Calu3 (cell line): ENCODE measurements at places on chromosomes 4 and X.

DNA sequence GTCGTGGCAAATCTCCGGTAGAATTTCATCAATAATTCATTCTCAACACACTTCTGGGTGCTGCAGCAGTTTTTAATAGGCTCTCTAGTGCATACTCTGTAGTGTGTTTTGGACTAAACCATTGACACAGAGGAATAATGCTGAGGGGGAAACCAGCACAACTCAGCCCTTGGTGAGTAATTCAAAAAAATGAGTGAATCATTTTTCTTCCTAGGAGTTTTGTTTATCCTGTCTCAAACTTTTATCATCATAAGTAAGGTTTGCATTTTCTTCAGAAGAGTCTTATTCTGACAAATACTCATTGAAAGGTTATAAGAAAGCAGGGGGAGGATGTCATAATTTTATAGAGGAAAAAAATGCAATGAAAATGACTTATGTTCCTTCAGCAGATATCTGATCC, 2542.7 kb downstream of the PCDH7 start:
- no peak overlapping the region for H3K4me3 ChIP-seq
- H3K27ac ChIP-seq, result no peak overlapping the region
- no peaks in the 10 kb centered on the region for H3K27me3 ChIP-seq
- H3K36me3 ChIP-seq, result no peaks in the 10 kb centered on the region
- H3K4me1 ChIP-seq, result no peaks in the 10 kb centered on the region

GRCh38 chrX:13081395-13082205, 37.2 kb upstream of the FAM9C start:
- H3K36me3 ChIP-seq, result peaks cover 13% of the 10 kb centered on the region
- no peaks in the 10 kb centered on the region for H3K27me3 ChIP-seq
- peaks cover 53% of the 10 kb centered on the region for H3K4me1 ChIP-seq
- H3K4me3 ChIP-seq, result no peak overlapping the region

- peak within 1 kb of the TSS; percentile 97 for H3K27ac ChIP-seq
- peak; percentile 84 for DNase-seq
- peak within 1 kb of the TSS; percentile 78 for H3K4me3 ChIP-seq
- H3K27me3 ChIP-seq, result no peaks in the 10 kb centered on the region
- peaks cover 11% of the 10 kb centered on the region for H3K4me1 ChIP-seq
These were observed at the start of gene ASB9 for GRCh38 chrX:15269618-15270521. Gene ASB9, minus strand, starts transcription at chrX:15270083. Its CDS starts 209 bp downstream, at chrX:15269874.

- peaks cover 10% of the 10 kb centered on the region for H3K36me3 ChIP-seq
- no peaks in the 10 kb centered on the region for H3K27me3 ChIP-seq
These were observed 375 bp downstream of the FGFR3 start for GRCh38 chr4:1793496-1793840.

GRCh38 chrX:133580625-133581024, 165.3 kb upstream of the GPC4 start:
- no peak overlapping the region for H3K4me3 ChIP-seq
- H3K27me3 ChIP-seq, result no peaks in the 10 kb centered on the region
- no peak for DNase-seq
- peaks cover 7% of the 10 kb centered on the region for H3K4me1 ChIP-seq

DNA sequence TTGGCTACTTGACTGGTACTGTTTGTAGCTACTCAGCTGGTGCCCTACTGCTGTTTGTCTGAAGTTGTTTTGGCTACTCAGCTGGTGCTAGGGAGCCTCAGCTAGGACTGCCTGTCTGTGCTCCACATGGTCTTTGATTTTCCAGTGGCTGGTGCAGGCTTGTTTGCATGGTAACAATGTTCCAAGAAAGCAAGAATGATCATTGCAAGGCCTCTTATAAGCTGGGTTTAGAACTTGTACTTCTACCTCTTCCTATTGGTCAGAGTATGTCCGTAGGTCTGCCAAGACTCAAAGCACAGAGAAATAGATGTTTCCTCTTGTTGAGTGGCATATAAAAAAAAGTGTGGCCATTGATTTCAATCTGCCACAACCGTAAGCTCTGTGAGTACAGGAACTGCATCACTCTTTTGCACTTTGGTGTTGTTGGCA, 17.6 kb downstream of the NFKB1 start:
- H3K36me3 ChIP-seq, result peaks cover 5% of the 10 kb centered on the region
- H3K27ac ChIP-seq, result no peak overlapping the region
- H3K27me3 ChIP-seq, result no peaks in the 10 kb centered on the region
- no peak for DNase-seq

GRCh38 chr4:185925910-185926360, 113.9 kb upstream of the SORBS2 start:
- H3K4me3 ChIP-seq, result no peak overlapping the region
- no peaks in the 10 kb centered on the region for H3K36me3 ChIP-seq
- H3K4me1 ChIP-seq, result no peaks in the 10 kb centered on the region
- H3K27ac ChIP-seq, result no peak overlapping the region
- no peak for DNase-seq
- no peaks in the 10 kb centered on the region for H3K27me3 ChIP-seq

DNA sequence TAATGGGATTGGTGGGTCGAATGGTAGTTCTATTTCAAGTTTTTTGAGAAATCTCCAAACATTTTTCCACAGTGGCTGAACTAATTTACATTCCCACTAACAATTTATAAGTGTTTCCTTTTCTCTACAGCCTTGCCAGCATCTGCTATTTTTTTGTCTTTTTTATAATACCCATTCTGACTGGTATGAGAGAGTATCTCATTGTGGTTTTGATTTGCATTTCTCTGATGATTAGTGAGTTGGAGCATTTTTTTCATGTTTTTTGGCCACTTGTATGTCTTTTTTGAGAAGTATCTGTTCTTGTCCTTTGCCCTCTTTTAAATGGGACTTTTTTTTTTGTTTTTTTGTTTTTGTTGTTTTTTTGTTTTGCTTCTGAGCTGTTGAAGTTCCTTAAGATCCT, 200.0 kb upstream of the GK2 start:
- H3K4me1 ChIP-seq, result no peaks in the 10 kb centered on the region
- no peak overlapping the region for H3K27ac ChIP-seq
- H3K27me3 ChIP-seq, result peaks cover 23% of the 10 kb centered on the region
- DNase-seq, result no peak
- no peaks in the 10 kb centered on the region for H3K36me3 ChIP-seq

- no peaks in the 10 kb centered on the region for H3K36me3 ChIP-seq
- no peaks in the 10 kb centered on the region for H3K27me3 ChIP-seq
- DNase-seq, result no peak
- no peak overlapping the region for H3K4me3 ChIP-seq
These were observed 86.4 kb upstream of the CHRDL1 start for GRCh38 chrX:110881971-110882370.

DNA sequence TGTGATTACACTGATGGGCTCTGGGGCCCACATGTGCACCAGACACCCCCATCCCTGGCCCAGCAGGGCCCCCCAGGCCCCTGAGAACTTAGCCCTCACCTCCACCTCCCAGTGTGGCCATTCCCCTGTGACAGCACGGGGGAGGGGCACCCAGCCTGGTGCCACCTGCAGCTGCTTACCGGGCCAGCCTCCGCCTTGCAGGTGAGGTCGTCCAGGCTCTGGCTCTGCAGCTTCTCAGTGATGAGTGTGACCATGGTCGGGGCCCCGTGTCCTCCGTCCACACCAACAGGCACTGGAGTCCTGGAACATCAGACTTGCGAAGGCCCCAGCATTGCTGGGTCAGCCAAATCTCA, 15.6 kb downstream of the FAM53A start:
- no peaks in the 10 kb centered on the region for H3K27me3 ChIP-seq
- H3K4me1 ChIP-seq, result no peaks in the 10 kb centered on the region
- H3K36me3 ChIP-seq, result no peaks in the 10 kb centered on the region
- no peak for DNase-seq
- H3K4me3 ChIP-seq, result no peak overlapping the region

DNA sequence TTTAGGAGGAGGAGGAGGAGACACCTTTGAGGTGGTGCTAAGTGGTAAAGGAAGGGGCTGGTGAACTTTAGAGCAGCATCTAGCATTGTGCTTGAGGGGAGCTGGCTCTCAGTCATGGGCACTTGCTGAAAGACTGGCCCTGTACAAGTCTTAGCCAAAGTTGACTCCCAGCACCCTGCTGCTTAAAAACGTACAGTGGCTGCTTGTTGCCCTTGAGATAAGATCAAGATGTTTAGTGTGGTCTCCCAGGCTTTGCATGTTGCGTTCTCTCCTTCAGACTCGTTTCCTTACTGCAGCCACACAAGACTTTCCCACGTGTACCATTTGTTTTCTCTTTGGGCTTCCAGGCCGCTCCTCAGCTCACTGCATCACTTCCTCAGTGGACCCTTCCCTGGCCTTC, 1.8 kb downstream of the MED28 start:
- no peak overlapping the region for H3K4me3 ChIP-seq
- H3K4me1 ChIP-seq, result peaks cover 14% of the 10 kb centered on the region
- no peak overlapping the region for H3K27ac ChIP-seq

DNA sequence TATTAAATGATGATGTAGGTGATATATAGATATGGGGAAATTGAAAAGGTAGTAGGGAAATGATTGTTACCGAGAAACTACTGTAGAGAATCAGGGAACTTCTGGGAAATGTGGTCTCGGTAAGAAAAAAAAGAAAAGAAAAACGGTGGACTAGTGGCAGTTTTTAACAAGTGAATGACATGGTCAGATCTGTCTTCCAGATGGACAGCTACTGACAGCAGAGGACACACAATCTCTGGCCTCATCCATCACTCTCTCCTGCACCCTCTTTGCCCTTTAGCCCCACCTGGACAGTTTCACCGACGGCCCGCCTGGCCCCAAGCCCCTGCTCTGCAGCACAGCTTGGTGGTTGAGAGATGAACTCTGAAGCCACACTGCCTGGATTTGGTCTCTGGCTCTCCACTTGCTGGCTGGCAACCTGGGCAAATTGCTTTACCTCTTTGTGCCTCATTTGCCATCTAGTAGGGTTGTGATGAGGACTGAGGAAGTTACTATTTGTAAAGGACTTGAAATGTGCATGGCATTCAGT, 23.4 kb downstream of the RBM47 start:
- H3K4me3 ChIP-seq, result no peak overlapping the region
- H3K4me1 ChIP-seq, result peaks cover 8% of the 10 kb centered on the region
- no peaks in the 10 kb centered on the region for H3K27me3 ChIP-seq
- H3K27ac ChIP-seq, result no peak overlapping the region
- no peak for DNase-seq

GRCh38 chr4:141543706-141544105, 92.7 kb upstream of the IL15 start:
- H3K4me3 ChIP-seq, result no peak overlapping the region
- no peak for DNase-seq
- H3K27me3 ChIP-seq, result no peaks in the 10 kb centered on the region
- peaks cover 10% of the 10 kb centered on the region for H3K4me1 ChIP-seq

DNA sequence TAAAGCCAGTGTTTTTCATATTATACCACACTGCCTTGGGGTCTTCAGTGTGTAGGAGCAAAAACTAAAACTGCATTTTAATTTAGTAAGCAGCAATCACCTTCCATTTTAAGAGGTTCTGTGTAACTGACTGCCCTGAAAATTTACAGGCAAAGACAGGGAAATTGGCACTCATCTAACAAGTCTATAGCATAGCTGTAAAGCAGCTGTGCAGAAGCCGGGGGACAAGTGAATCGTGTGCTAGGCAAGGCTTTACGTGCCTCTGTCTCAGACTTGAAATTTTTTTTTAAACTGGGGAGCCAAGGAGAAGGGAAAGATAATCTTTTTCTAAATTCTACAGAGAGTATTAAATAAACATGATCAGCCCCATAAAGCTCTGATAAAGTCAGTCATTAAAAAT, 39.7 kb downstream of the TSPAN5 start:
- no peak overlapping the region for H3K27ac ChIP-seq
- H3K36me3 ChIP-seq, result no peaks in the 10 kb centered on the region
- DNase-seq, result no peak

DNA sequence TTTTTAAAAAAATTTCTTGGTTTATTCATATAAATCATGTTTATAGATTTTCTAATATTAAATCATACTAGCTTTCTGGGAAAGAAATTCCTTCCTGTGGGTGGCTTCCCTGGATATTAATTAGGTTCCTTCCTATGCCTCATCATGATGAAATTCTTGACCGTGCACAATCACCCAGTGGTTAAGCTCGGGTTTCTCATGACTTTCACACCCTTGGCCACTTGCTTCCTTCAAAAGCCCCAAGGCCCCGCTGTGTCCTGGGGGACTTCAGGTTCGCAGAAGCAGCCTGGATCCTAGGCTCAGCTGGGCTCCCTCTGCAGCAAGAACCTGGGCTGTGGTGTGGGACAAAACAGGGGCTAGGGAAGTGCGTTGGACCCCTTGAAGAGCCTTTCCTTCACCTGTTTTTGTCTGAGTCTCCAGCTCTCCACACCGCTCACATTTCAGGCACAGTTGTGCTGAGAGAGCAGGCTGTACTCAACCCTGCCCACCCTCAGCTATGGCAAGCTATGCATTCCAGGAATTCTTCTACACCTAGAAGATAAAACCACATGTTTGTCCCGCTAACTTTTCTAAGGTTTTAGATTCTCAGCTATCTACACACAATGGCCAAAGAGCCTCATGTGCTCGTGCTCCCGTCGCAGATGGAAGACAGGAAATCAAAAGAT, 48.9 kb upstream of the TMSB15B start:
- H3K4me1 ChIP-seq, result peaks cover 16% of the 10 kb centered on the region
- DNase-seq, result no peak
- H3K4me3 ChIP-seq, result no peak overlapping the region

DNA sequence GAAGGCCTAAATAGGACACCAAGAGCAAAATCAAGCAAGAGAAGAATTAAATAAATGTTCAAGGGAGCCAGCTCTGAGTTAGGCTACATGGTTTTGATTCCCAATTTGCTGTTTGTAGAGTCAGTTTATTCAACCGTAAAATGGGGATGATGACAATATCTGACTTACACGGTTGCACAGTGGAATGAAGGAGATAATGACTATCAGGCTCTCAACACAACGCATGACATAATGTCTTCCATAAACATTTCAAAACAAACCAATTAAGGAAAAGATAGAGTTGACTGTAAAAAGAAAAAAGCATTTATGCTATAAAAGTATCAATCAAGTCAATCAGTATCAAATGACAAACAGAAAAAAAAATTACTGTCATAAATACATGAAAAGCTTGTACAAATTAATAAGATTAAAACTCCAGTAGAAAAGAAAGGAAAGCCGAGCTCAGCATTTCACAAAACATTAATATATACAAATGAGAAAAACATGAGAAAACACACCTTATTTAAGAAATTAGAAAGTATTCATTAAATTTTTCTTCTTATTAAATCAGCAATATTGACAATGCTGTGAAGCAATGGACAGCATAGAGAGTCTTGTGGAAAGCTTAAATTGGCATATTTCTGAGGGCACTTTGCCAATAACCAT, 179.0 kb downstream of the SCFD2 start:
- no peaks in the 10 kb centered on the region for H3K4me1 ChIP-seq
- no peak overlapping the region for H3K27ac ChIP-seq
- no peak for DNase-seq
- H3K4me3 ChIP-seq, result no peak overlapping the region
- H3K36me3 ChIP-seq, result no peaks in the 10 kb centered on the region
- H3K27me3 ChIP-seq, result no peaks in the 10 kb centered on the region

- H3K27me3 ChIP-seq, result no peaks in the 10 kb centered on the region
- no peaks in the 10 kb centered on the region for H3K36me3 ChIP-seq
- peaks cover 16% of the 10 kb centered on the region for H3K4me1 ChIP-seq
These were observed 500.0 kb downstream of the SPRY1 start for GRCh38 chr4:123896446-123897071.
